ENCODE measurements at places on chromosomes 16 and 17. TPM values are rescaled to one million over a fixed set of nuclear protein-coding genes. Genes with fewer than 3 reads are reported as not detected.

The SSTR5 gene
- total RNA-seq, result not detected

The CCL4 gene
- total RNA-seq, result not detected

The KLHL11 gene
- 19.5 TPM for total RNA-seq

The MYO15B gene
- 787 TPM for total RNA-seq

DNA sequence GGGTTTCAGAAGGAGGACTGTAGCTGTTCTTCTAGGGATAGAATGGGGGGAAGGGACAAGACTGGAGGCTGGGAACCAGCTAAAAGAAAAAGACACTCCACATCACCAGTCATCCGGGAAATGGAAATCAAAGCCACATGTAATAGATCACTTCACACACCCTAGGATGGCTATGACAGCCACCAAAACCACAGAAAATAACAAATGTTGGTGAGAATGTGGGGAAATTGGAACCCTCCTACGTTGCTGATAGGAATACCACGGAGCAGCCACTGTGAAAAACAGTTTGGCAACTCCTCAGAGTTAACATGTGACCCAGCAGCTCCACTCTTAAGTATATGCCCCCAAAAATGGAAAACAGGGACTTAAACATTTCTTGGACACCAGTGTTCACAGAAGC lies 2.3 kb downstream of the TLE7 start:
- H3K4me3 ChIP-seq, result no peak overlapping the region
- peaks cover 8% of the 10 kb centered on the region for H3K27me3 ChIP-seq
- no peaks in the 10 kb centered on the region for H3K36me3 ChIP-seq

DNA sequence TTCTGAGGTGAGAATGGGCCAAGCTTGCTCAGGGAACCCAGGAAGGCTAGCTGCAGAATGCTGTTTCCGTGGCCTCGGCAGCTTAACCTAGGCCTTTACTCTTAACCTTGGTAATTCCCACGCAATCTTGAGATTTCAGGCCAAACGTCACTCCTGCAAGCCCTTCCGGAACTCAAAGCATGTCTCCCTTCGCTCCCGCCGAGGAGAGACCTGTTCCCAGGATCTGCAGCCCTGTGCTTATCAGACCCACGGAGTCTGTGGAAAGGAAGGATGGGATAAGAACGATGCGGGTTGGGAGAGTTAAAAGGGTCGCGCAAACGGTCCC lies 524 bp upstream of the ZFP3 start:
- no peaks in the 10 kb centered on the region for H3K27me3 ChIP-seq
- peaks cover 7% of the 10 kb centered on the region for H3K4me1 ChIP-seq
- H3K36me3 ChIP-seq, result no peaks in the 10 kb centered on the region
- H3K4me3 ChIP-seq, result peak overlapping the region; percentile 54
- DNase-seq, result no peak

Data from transverse colon (tissue), 4 donors.